ENCODE measurements at places on chromosomes 16 and 17. TPM values are rescaled to one million over a fixed set of nuclear protein-coding genes. Genes with fewer than 3 reads are reported as not detected.

PLA2G10 gene
- total RNA-seq, result not detected

CMTR2 gene
- 42.8 TPM for total RNA-seq

NEUROD2 gene
- total RNA-seq, result not detected

RNF227 gene
- total RNA-seq, result 6.9 TPM

SLC38A10 gene
- 86.4 TPM for total RNA-seq

TEKT1 gene
- total RNA-seq, result not detected

SEC14L5 gene
- not detected for total RNA-seq

CDH13 gene
- 162 TPM for total RNA-seq

ZNF174 gene
- 13.4 TPM for total RNA-seq

MAPK8IP3 gene
- 55.4 TPM for total RNA-seq

HBZ gene
- not detected for total RNA-seq

HASPIN gene
- 17.0 TPM for total RNA-seq
